Right ventricle myocardium superior (tissue), 1 donor: ENCODE measurements at places on chromosomes 5 and 9. TPM values are rescaled to one million over a fixed set of nuclear protein-coding genes. Genes with fewer than 3 reads are reported as not detected.

ASTN2 gene
- 6.4 TPM for total RNA-seq

PCDHGC4 gene
- total RNA-seq, result 3.0 TPM

KIF4B gene
- not detected for total RNA-seq

NDST1 gene
- 50.8 TPM for total RNA-seq

IFNK gene
- total RNA-seq, result not detected

PCDHGA6 gene
- 6.7 TPM for total RNA-seq

ANKH gene
- total RNA-seq, result 144 TPM

CDC20B gene
- total RNA-seq, result not detected

C5orf52 gene
- not detected for total RNA-seq

FCN2 gene
- 0.30 TPM for total RNA-seq

LRRC19 gene
- total RNA-seq, result not detected

- DNase-seq, result no peak
Measured at GRCh38 chr5:65882278-65882677, 44.1 kb upstream of the ERBIN start.

DNA sequence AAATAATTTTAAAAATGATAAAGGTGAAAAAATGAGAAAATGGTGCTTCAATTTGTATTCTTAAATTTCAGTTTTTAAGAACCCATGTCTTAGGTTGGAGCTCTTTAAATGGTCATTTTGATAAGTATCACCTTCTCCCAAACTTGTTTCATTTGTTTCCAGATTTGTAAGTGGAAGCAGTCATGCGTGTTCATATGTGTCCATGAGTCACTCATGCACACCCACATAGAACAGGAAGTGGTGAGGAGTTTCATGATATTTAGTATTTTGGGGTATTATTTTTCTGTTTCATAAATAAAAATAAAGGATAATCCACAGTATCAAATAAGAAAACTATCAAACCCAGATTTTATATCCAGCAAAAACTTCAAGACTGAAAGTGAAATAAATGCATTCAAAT lies 570.4 kb upstream of the ST8SIA4 start:
- no peak for DNase-seq

GRCh38 chr5:73153513-73153912 lies 19.5 kb upstream of the TMEM174 start:
- DNase-seq, result no peak

- no peak for DNase-seq
Measured at GRCh38 chr5:155471027-155471426, 457.5 kb downstream of the KIF4B start.

DNA sequence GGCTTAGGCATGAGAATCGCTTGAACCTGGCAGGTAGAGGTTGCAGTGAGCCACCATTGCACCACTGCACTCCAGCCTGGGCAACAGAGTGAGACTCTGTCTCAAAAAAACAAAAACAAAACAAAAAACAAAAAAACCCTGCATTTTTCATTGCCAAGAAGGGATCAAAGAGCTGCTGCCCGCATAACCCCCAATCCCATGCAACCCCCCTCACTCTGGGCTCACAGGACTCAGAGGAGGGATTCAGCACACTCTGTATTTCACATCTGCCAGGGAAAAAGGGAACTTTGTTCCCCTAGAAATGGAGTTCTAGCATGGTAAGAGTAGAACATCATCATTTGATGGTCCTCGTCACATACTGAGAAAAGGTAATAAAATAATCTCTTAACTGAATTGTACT lies 153.9 kb upstream of the GNA14 start:
- DNase-seq, result no peak

- no peak for DNase-seq
Measured at GRCh38 chr5:123545506-123545905, 33.5 kb downstream of the CSNK1G3 start.

DNA sequence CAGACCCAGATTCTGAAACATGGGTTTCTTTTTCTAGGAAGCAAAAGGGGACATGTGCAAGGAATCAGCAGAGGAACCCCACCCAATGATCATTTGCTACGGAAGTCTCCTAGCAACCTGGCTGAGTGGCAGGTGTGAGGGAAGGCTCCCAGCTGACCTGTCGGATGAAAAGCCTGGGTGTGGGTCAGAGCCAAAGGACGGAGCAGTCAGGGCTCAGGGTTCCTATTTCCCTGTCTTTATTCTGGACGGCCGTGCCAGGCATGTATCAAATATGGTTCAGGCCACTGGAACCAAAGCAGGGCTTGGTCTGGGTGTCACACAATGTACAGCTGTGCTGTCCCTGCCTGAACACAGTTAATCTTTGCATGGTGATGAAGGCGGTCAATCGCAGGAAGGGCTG lies 20.1 kb downstream of the STK10 start:
- DNase-seq, result peak; percentile 75

DNA sequence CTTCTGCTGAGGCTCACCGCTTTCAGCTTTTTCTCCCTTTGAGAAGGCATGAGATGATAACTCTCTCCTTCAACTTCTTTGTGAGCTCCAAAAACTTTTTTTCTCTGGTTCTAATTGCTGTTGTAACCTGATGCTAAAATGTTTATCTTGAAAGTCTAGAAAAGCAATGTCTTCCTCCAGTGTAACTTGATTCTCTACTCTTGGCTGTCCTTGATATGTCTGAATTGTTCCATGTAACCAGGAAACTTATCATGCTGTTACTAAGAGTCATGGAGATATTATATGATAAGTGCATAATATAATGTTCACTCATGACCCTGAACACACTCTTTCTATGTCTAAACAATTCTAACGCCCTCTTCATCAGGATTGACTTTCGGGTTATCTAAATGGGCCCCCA lies 128.0 kb upstream of the ABCA1 start:
- no peak for DNase-seq

GRCh38 chr9:7439355-7439995 lies 360.1 kb downstream of the DMAC1 start:
- no peak for DNase-seq

GRCh38 chr9:116991051-116991450 lies 303.9 kb downstream of the TRIM32 start:
- no peak for DNase-seq

- DNase-seq, result no peak
Measured at GRCh38 chr5:1687301-1687970, 112.2 kb downstream of the MRPL36 start.

GRCh38 chr5:143889986-143890385 lies 78.0 kb downstream of the HMHB1 start:
- no peak for DNase-seq

- no peak for DNase-seq
Measured at GRCh38 chr5:59591162-59591561, 302.4 kb downstream of the PDE4D start.

- DNase-seq, result no peak
Measured at GRCh38 chr5:167638816-167639215, 652.6 kb upstream of the WWC1 start.

GRCh38 chr5:16378762-16379161 lies 86.8 kb downstream of the ZNF622 start:
- DNase-seq, result no peak

GRCh38 chr5:77492653-77493000 lies 511 bp upstream of the WDR41 start:
- no peak for DNase-seq

- DNase-seq, result no peak
Measured at GRCh38 chr5:2912741-2913140, 161.3 kb upstream of the IRX2 start.

- DNase-seq, result no peak
Measured at GRCh38 chr9:97053717-97054116, 14.8 kb upstream of the CTSV start.

DNA sequence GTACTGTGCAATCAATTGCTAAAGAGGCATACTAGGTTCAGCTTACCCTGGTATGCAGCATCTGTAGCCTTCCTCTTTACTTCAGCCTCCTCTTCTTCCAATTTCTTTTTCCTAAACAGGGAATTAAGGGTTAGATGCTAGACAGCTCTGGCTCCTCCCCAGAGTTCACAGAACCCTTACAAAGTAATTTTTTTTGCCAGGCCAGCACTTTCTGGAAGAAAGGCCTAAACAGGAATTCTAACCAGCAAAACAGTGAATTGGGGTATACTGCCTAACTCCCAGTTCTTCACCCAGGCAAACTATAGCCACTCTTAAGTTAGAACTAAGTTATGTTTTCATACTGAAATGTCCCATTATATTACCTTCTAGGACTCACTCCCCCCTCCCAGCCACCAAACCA lies 8.1 kb downstream of the BRD8 start:
- no peak for DNase-seq

GRCh38 chr5:6868171-6868570 lies 154.9 kb downstream of the TENT4A start:
- no peak for DNase-seq

GRCh38 chr9:32292611-32293010 lies 91.8 kb upstream of the ACO1 start:
- no peak for DNase-seq

GRCh38 chr5:72293495-72294055 lies 26.5 kb downstream of the MRPS27 start:
- DNase-seq, result no peak

- no peak for DNase-seq
Measured at GRCh38 chr5:9037048-9037447, 508.8 kb downstream of the SEMA5A start.

- no peak for DNase-seq
Measured at GRCh38 chr5:172345881-172346280, 62.3 kb upstream of the UBTD2 start.

DNA sequence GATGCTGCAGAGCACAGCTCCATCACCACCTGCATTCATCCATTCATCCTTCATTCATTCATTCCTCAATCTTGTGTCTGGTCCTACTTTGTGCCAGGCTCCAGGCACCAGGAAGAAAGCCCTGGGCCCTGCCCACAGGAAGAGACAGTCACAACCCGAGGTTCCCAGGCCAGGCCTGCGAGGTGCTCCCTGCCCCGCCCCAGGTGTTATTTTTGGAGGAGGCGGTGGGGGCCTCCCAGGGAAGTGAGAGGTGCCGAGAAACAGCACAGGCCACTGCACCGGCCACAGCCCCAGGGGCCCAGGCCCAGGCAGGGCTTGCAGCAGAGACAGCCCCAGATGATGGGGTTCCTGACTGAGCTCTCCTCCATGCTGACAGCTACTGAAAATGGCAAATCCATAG lies 33.4 kb downstream of the VAV2 start:
- DNase-seq, result peak; percentile 17
